ENCODE measurements at places on chromosomes 12 and 14.

DNA sequence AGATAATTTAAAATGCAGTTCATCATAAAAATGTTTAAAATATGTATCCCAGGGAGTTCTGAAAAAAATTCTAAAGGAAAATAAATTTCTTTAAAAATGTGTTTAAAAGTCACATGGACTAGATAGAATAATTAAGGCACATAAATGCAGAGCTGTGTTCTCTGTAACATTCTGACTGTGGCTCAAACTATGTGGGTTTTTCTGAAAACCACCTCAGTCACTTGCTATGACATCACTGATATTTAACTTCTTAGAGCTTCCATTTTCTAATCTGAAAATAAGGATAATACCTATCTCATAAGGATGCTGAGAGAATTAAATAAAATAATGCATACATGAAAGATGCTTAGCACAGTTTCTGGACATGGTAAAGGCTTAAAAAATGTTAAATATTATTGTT lies 107.3 kb downstream of the SLC41A2 start:
- no peak for DNase-seq

DNA sequence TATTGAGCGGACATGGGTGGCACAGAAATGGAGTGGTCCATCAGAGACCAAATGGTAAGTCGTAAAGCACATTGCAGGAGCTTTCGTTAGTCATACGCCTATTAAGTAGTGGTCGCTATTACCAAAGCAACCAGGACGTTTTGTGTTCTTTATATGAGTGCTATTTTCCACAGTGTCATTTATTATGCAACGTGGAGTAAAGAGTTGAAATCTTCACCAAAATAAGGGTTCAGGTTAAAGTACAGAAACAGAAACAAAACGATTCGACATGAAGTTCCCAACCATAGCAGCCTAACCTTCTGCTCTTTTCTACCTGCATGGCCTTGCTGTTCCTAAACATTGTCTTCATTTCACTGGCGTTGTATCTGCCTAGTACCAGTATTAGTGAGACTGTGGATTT lies 20.1 kb upstream of the FGD4 start:
- no peak for DNase-seq

DNA sequence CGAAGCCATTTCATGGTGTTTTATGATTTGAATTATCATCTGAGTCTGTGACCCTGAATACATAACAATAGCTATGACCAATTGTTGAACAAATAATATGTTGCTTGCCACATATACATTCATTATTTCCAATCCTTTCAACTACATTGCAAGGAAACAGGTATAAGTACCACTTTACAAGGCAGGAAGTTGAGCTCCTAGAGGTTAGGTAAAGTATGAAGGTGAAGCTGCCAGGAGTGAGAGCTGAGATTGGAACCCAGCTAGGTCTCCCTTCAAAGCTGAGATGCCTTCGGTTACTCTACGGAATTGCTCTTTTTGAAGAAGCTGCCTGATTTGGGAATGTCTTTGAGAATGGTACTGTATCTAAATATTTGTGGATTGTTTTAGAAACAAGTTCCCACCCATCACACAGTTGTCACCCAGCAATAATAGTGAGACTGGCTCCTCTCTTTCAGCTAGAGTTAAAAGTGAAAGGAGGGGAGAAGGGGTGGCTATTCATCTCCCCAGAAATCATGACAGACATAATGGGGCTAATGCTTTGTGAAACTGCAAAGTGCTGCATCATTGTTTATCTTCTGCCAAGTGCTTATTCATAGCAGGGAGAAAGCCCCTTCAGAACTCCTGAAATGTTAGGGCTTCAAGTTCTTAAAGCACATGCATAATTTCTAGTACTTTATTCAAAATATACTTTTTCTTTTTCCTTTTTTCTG lies 75.9 kb upstream of the AMIGO2 start:
- DNase-seq = no peak

- no peak for DNase-seq
These were observed 35.3 kb upstream of the TTC7B start for GRCh38 chr14:90851327-90852036.

- no peak for DNase-seq
These were observed 7.6 kb upstream of the NR4A1 start for GRCh38 chr12:52043386-52044212.

Data from activated CD4-positive, alpha-beta T cell treated with anti-CD3 and anti-CD28 coated beads, Interleukin-2, amount 50 U/mL, for 24 hours (primary cell).